ENCODE measurements at places on chromosomes 3 and 15.
A peak's percentile ranks its signal among the peaks of the same experiment; 100 is the strongest.

DNA sequence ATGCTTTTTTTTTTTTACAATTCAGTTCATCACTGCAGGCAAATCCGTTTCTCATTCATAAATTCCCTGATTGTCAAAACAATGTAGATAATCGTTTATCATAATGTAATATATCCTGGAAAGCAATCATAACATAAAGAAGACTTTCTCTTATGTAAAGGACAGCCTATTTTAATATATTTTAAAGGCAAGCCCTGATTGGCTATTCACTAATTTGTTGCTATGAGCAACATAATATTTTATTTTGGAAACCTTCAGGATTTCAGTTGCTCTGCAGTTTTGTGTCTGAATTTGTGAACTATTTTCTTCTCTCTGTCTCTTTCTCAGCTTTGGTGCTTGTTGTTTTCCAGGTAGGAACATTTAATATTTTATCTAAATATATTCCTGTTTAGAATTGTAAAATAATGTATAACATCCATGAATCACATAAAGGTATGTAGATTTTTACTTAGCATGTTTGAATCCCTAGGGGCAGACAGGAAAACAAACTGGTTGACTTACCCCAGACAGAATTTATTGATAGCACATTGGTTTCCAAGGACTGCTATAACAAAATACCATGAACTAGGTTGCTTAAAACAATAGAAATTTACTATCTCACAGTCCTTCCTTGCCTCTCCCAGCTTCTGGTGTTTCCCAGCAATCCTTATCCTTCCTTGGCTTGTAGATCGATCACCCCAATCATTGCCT, 253.5 kb downstream of the CDIN1 start:
- DNase-seq = no peak

GRCh38 chr3:13657660-13658435, 108.9 kb downstream of the FBLN2 start:
- DNase-seq = peak; percentile 26

- no peak for DNase-seq
Measured at GRCh38 chr3:169556909-169557308, 106.6 kb downstream of the MECOM start.

DNA sequence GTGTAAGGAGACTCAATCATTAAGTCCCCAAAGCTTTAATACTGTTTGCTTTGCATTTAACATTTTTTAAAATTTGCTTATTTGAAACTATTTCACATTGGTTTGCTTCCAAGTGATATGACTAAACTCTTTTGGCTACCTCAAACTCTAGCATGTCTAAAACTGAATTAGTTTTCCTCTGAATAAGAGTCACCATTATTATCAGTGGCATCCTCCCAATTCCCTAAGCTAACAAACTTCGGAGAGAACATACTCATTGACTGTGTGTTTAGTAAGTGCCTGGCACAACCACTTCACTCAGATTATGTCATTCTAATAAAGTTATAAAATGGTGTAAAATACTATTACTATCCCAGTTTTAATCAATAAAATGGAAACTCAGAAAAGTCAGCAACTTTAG, 21.9 kb downstream of the ATOSA start:
- DNase-seq = no peak

- no peak for DNase-seq
Measured at GRCh38 chr3:101200461-101200860, 119.9 kb downstream of the IMPG2 start.

DNA sequence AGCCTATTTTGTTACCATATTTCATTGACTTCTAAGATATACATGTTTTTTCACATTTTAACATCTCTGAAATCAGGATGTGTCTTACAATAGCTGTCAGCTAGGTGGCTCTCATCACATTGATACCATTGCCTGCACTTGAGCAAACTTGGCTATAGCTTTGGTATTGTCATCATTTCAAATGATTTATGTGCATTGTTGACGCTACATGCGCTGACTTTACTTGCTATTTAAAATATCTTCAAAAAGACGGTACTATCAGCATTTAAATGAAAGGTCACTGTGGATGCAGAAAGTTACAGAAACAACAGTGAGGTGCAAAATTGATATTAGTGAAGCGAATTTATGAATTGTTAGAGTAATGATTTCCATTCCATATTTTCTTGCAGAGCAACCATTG, 54.0 kb upstream of the ABHD2 start:
- no peak for DNase-seq

DNA sequence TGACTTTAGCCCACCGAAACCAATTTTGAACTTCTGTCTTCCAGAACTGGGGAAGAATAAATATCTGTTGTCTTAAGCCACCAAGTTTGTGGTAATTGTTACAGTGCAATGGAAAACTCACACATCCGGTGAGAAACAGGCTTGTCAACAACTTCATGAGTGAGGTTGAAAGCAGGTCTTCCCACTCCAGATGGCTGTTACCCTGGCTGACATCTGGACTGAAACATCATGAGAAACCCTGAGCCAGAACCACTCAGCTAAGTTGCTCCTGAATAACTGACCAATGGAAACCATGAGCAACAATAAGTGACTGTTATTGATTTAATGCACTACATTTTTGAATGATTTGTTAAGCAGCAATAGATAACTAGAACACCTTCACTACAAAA, 10.3 kb downstream of the ACSBG1 start:
- no peak for DNase-seq

DNA sequence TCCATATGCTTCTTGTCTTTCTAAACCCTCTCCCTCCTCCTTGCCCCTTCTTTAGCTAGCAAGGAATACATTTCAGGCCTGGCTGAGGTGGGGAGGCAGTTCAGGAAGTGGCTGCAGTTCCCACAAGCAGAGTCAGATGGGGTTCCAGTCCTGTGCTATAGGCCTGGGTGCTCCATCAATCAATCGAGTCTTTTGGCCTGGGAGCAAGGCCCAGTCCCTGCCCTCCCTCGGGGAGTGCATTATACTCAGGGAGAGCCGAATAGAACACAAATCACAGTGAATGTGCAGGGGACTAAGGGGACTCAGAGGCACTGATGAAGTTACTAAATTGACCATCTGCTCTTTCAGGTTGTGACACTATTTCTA, 58.0 kb upstream of the HERC1 start:
- DNase-seq = no peak

- DNase-seq = no peak
Measured at GRCh38 chr3:187334904-187335303, 33.3 kb upstream of the RTP4 start.

DNA sequence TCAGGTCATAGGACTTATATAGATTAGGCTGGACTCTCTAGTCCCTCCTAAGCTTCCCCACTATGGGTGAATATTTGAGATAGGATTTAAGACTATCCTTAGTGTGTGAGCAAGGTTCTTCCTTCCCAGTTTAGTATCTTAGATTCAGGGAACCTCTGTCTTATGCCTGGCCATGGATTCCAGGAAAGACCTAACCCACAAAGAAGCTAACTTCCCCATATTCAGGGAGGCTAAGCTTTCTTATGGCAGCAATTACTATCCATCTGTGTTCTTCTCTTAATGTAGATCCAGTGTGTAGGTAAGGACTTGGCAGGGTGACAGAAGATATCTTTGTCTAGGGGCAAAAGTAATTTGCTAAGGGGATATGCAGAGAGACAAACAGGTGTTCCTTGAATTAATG, 25.5 kb upstream of the PIK3R4 start:
- no peak for DNase-seq

- DNase-seq = no peak
Measured at GRCh38 chr3:31724116-31724515, 191.4 kb downstream of the STT3B start.

DNA sequence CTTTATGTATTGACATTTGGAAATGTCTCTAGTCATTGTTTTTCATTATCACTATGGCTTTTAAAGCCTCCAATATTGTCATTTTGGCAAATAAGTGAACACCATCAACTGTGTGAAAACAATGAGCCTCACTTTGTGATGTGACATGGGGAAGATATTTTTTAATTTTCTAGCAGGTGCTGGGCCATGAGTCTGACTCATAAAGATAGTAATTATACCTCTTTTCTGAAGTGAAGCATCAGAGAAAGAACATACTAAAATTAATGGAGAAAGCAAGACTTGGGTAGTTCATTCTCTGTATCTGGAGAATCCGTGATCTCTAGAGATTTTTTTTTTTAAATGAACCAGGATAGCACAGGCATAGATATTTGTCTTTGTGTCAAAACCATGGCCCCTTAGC, 100.8 kb downstream of the CCNL1 start:
- DNase-seq = no peak

GRCh38 chr3:113852506-113852905, 13.9 kb downstream of the GRAMD1C start:
- no peak for DNase-seq

GRCh38 chr15:39286706-39287105, 294.2 kb upstream of the THBS1 start:
- no peak for DNase-seq

- no peak for DNase-seq
Measured at GRCh38 chr15:68114840-68115239, 60.7 kb downstream of the PIAS1 start.

GRCh38 chr15:76190070-76190564, 121.2 kb downstream of the ETFA start:
- no peak for DNase-seq

DNA sequence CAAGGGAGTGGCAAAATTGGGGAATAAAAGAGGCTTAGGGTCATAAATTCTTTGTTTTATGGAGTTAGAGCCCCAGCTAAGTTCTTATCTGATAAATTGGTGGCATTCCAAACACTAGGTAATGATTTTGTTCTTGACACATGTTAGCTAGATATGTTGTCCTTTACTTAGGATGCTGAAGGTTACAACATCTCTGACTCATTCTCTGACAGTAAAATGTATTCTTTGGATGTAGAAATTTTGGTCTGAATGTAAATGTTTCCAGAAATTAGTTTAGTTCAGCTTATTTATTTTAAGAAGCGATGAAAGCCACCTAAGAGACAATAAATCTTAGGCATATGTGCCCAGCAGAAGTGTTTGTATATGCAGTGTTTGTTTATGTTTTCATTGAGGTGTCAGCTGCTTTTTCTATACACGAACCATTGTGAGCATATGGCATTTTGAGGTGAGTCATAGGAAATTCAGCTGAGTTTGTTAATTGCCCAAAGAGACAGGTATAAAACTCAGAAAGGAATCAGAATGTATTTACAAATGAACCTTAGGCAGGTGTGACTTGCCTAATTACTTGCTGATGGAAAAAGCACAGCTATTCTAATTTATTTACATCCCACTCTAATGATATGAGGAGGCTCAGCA, 247.7 kb downstream of the AGBL1 start:
- DNase-seq = peak; percentile 12

DNA sequence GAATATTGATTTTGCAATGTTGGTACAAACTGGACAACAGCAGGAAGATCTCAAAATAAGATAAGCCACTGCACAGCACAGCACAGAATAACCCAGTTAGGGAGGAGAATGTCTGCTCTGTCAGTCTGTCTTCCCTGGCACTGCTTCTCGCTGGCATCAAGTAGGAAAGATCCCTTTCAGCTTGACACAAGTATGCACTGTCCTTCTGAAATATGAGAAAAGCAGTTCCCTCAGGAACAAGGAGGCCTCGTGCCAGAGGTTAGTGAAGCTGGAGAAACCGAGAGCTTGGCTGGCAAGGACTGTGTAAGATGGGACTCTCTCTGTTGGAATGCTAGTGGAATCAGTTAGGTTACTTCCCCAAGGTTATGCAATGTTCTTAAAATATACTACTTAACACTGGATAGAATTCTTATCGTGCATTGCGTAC, 59.1 kb downstream of the FMN1 start:
- DNase-seq = no peak

GRCh38 chr3:167084545-167084944, 295.6 kb downstream of the ZBBX start:
- DNase-seq = no peak

GRCh38 chr3:197393711-197394110, 95.3 kb upstream of the DLG1 start:
- DNase-seq = no peak

- peak; percentile 10 for DNase-seq
Measured at GRCh38 chr15:91885714-91886270, 32.3 kb downstream of the SLCO3A1 start.

- peak; percentile 54 for DNase-seq
Measured at GRCh38 chr3:16183601-16184270, 9.3 kb downstream of the GALNT15 start.

GRCh38 chr15:96406701-96407100, 76.2 kb downstream of the NR2F2 start:
- DNase-seq = no peak

- DNase-seq = no peak
Measured at GRCh38 chr3:186895406-186895805, 34.9 kb upstream of the ST6GAL1 start.

- DNase-seq = no peak
Measured at GRCh38 chr3:30749230-30749629, 142.8 kb downstream of the TGFBR2 start.

DNA sequence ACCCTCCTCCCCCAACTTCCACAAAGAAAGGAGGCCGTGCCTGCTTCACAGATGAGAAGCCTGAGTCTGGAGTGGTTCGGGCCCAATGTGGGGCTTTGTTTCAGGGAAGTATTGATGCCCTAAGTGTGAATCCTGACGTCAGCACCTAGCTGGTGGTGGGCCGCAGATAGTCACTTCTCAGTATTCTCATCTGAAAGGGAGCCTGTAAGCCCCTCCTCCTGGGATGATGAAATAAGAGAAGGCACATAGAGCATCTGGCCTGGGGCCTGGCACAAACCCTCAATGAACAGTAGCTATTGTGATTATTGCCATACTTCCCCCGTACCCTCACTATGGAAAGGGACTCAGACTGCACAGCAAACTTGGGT, 24.8 kb downstream of the LINGO1 start:
- peak; percentile 28 for DNase-seq

- DNase-seq = peak; percentile 46
Measured at GRCh38 chr3:127547761-127548605, 42.5 kb downstream of the TPRA1 start.

- DNase-seq = no peak
Measured at GRCh38 chr3:29307295-29307694, 26.4 kb downstream of the RBMS3 start.

DNA sequence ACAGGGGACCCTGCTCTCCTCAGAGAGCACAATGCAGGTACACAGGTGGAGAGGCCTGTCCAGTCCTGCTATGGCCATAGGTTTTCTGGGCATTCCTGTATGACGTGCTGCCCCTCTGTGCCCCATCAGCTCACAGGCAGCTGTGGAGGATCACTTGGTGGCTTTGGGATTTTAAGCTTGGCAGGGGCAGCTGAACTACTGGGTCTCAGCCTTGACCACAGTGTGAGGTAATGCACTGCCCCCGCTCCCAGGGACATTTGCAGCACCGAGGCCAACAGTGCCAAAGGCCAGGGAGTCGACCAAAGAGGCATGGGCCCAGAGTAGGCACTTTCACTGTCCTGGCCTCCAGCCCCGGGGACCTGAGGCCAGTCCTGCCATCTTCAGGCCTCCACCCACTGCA, 46.2 kb downstream of the ZDHHC3 start:
- no peak for DNase-seq

GRCh38 chr15:39834256-39834655, 51.6 kb upstream of the FSIP1 start:
- no peak for DNase-seq

- no peak for DNase-seq
Measured at GRCh38 chr3:7388026-7388425, 527.1 kb downstream of the GRM7 start.

- no peak for DNase-seq
Measured at GRCh38 chr3:69612791-69613190, 126.5 kb upstream of the MITF start.
